Germinal center (tissue), 1 donor: ENCODE measurements at places on chromosomes 4 and X.
A peak's percentile ranks its signal among the peaks of the same experiment; 100 is the strongest.

- DNase-seq: peak; percentile 11
Measured at GRCh38 chr4:79917246-79917645, 155.8 kb downstream of the ANTXR2 start.

DNA sequence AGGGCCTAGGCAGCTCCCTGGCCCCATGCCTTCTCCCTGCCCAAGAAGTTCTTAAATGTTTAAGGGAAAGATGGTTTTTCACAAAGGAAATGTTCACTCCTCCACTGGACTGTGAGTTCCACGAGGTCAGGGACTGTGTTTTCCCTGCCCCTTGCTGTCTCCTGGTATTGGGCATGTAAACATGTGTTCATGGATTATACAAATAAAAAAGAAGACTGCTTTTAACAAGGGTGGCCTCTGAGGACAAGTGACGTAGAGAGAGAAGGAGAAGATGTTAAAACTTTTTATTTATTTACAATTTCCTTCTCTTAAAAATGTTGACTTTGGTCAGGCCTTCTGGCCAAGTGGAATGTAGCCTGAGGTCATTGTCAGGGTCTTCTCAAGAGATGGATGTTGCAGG is 66.0 kb downstream of the FHDC1 start:
- DNase-seq: no peak

GRCh38 chr4:13599159-13599558 is 28.4 kb downstream of the BOD1L1 start:
- DNase-seq: no peak

GRCh38 chr4:2043396-2044118 is 15.6 kb upstream of the NAT8L start:
- DNase-seq: no peak

- DNase-seq: no peak
Measured at GRCh38 chr4:177263818-177264217, 45.9 kb upstream of the NEIL3 start.

GRCh38 chrX:78140206-78140605 is 756 bp upstream of the TAF9B start:
- no peak for DNase-seq

GRCh38 chr4:164616961-164617360 is 137.0 kb upstream of the SMIM31 start:
- no peak for DNase-seq

DNA sequence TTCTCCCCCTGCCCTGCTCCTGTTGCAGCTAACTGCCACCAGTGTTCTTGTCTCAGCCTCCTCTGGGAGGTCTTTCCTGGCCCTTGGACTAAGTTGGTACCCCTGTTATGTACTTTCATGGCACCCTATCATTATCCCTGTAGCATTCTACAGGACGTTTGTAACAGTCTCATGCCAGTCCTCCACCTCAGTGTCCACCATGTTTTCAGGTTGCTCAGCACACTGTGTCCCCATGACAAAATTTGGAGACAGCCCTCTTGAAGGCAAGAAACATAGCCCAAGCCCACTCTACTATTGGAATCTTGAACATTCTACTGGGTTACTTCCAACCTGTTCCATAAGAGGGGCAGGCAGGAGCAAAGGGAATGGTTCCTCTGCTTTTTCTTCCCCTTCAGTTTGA is 194.4 kb upstream of the ANXA3 start:
- DNase-seq: no peak
